ENCODE measurements at places on chromosomes 5 and 9.

GRCh38 chr5:64100203-64100602 is 65.4 kb upstream of the RNF180 start:
- DNase-seq = no peak

DNA sequence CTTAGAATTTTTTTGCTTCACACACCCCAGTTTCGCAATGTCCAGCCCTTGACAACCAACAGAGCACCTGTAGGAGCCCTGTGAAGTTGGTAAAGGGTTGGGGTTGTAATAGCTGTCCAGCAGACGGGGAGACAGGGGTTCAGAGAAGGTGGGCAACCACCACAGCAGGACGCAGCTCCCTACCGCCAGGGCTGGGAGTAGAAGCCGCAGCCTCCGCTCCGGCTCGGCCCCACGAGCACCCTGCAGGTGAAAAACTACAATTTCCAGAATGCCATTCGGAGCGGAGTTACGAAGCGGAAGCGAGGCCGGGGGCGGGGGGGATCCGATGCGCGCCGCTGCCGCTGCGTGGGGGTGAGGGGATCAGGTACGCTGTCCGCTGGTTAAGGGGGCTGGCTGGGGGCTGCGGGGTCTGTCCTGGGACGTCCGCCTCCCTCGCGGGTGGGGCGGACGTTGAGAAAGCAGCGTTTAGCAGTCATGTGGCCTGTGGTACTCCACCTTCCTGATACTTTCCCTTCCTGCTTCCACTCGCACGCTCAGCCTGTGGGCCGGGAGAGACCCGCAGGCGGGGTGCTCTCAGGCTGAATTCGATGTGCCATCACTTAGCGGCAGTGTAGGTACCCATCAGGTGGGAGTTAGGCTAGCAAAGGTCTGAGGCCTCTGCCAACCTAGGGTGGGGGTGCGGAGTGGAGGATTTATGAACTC is at the start of gene TRMT10B:
TSS of gene TRMT10B (plus strand) at position 317 of the 702 bp plus-strand sequence. CDS start 8,127 bp downstream, outside the sequence.
- DNase-seq = peak; percentile 3

DNA sequence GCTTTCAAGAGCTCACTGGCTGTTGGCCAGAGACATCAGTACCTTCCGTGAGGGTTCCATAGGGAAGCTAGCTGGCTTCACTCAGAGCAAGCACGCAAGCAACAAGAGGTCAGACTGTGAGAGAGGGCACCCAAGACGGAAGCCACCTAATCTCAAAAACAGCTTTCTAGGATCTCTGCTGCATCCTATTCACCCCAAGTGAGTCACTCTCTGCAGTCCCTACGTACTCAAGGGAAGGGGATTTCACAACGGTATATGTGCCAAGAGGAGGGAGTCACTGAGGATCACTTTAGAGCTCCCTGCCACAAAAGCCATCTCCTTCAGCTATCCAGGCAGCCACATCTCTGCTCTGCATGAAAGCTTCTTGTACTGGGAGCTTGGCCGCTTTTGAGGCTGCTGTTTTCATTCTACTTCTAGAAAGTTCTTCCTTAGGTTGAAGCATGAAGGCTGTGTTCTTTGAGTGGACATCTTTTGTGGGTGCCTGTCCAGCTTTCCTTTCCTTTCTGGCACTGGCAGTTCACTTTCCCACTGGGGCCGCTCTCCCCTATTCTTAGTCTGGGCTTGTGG is 249.5 kb downstream of the MAN2A1 start:
- no peak for DNase-seq

GRCh38 chr9:26243726-26244125 is 565.5 kb upstream of the TUSC1 start:
- no peak for DNase-seq

- no peak for DNase-seq
Measured at GRCh38 chr9:8924562-8924961, 1125.0 kb upstream of the DMAC1 start.

- no peak for DNase-seq
Measured at GRCh38 chr5:1213508-1214162, 11.5 kb upstream of the SLC6A18 start.

DNA sequence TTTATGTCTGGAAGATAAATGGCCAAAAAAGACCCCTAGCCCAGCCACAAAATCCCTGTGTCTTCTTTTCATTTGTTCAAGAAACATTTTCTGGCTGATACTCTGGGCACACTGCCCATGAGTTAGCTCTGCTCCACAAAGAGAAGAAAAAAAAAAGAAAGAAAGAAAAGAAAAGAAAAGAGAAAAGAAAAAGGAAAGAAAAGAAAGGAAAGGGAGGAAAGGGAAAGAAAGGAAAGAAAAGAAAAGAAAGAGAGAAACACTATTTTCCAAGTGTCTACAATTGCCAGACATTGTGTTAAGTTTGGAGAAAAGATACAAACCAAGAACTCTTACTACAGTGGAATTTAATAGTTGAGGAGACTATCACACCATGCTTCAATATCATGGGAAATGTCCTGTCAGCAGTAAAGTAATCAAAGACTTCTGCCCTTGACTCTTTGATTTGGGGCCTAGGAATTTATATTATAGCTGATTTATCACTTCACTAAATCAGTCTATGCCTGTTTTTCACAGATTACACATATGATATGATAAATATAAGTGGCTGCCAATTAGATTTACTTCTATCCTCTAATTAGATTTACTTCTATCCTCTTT is 3.0 kb downstream of the TRMO start:
- no peak for DNase-seq

DNA sequence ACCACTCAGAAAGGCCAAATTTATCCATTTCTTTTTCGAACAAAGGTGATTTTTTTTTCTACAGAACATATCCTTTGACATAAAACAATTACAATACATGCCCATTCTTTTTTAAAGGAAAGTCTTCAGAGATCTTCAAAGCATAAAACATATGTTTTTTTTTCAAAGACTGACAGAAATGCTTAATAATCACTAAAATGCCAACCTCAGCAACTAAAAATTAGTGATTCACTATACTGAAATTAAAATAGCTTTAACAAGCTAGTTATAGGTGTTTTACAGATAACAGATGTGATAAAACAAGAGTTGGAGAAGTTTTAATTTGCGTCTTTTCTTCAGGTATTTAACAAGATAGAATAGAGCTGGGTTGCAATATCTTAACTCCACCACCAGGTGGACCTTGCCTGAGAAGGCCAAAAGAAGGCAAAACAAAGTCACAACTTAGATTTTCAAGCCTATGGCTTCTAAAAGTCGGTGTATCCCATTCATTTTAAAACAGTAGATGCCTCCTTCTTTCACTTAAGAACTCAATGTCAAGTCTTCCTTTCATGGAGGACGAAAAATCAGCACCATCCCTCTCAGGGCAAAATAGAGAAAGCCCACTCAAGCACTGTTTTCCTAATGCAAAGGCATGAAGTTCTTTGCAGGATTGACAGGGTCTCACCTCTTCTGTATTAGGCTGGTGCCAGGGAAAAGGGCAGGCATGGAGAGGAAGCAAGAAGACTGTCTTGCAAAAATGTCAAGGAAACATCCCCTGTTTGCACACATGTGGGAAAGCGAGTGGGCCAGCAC is 31.1 kb upstream of the CPLX2 start:
- DNase-seq = no peak

GRCh38 chr9:34179213-34180136 is 632 bp downstream of the UBAP1 start:
- no peak for DNase-seq

- no peak for DNase-seq
Measured at GRCh38 chr5:1104327-1105006, 7.4 kb downstream of the SLC12A7 start.

GRCh38 chr5:42951293-42951840 is 88.8 kb downstream of the ANXA2R start:
- no peak for DNase-seq

- DNase-seq = no peak
Measured at GRCh38 chr9:110443866-110444220, 106.2 kb upstream of the TXNDC8 start.

DNA sequence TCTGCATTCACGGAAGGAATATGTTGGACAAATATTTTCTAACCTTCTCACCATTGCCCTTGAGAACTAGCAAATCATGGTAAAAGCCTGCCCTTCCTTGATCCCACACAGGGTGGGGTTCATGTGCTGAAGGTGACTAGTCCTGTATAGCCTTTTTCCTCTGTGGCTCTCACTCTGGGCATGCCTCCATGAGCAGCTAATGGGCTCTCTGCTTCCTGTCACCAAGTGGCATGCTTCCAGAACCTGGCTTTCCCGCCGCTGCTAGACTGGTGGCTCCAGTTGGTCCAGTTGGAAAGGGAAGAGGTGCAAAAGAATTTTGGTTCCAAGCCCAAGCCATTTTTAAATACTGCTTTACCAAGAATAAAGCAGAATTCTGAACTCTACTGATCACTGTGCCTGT is 35.5 kb downstream of the FBXO10 start:
- no peak for DNase-seq

DNA sequence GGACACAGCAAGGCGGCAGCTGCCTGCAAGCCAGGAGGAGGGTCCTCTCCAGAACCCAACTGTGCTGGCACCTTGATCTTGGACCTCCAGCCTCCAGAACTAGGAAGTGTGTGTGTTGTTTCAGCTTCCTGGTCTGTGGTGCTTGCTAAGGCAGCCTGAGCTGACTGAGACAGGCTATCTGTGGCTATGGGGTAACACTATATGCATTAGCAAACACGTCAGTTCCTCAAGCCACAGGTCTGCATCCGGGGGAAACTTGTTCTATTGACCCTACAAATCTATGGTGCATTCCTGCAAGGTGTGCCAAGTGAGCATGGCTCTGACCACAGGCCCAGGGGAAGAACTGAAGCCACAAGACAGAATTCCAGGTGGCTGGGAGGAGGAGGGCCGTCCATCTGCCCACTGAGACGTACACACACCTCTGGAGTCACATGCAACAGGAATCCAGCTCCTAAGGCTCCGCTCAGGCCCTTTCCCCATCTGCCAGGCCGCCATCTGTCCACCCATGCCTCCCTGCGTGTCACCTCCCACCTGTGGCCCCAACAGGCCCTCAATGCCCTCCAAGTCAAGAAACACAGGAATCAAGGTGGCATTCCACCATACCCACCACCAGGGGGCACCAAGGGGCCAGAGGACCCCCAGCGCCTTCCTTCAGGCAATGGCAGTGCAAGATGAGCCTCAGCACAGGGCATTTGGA is 174.9 kb downstream of the ROR2 start:
- DNase-seq = no peak

DNA sequence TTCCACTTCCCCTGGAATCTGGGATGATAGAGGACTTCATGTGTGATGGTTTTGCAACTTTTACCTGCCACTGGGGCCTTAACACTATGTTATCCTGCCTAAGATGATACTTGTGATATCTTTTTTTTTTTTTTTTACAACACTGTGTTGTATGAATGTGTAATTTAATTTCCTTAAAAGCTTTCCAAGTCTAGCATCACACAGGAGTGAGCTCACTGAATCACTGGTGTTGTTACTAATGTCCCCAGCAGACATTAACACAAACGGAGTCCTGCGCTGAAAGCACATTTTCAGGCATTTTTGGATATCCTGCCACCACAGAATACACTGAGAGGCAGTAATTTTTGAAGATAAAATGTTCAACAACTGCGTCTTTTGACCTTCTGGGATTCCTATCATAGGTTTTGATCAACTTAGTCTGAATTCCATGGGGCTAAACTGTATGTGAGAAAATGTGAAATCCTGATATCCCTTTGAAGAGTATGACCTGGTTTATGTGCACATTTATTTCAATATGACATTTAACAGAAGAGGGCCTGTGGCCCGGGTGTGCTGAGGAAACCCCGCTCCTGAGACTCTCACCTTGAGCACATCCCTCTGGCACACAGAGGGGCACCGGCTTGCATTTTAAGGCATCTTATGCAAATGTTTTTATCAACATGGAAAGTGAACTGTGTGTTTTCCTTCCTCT is 118.0 kb downstream of the FSTL4 start:
- DNase-seq = no peak

- no peak for DNase-seq
Measured at GRCh38 chr9:9498128-9498527, 1114.7 kb downstream of the PTPRD start.

- no peak for DNase-seq
Measured at GRCh38 chr9:131651599-131651998, 88.3 kb downstream of the RAPGEF1 start.

GRCh38 chr9:97772145-97772544 is 75.0 kb upstream of the XPA start:
- no peak for DNase-seq

GRCh38 chr9:69299315-69299714 is 25.7 kb upstream of the ENTREP1 start:
- no peak for DNase-seq

- no peak for DNase-seq
Measured at GRCh38 chr9:70556771-70557170, 142.3 kb upstream of the KLF9 start.

DNA sequence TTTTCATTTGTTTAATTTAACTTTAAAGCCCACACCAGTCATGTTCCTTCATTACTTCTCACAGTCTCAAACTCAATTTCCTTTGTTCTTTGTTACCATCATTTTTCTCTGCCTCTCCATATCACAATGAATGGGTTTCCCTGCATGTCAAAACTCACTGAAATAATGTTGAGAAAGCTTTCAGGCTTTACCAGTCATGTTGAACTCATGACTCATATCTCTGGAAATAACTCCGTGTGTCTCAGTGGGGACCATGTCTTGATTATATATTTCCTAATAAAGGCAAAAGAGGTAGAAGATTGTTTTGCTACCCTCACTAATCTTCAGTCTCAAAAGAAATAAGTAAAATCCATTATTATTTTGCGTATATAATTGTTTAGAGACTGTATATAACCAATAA is 231.2 kb downstream of the CHSY3 start:
- DNase-seq = no peak

DNA sequence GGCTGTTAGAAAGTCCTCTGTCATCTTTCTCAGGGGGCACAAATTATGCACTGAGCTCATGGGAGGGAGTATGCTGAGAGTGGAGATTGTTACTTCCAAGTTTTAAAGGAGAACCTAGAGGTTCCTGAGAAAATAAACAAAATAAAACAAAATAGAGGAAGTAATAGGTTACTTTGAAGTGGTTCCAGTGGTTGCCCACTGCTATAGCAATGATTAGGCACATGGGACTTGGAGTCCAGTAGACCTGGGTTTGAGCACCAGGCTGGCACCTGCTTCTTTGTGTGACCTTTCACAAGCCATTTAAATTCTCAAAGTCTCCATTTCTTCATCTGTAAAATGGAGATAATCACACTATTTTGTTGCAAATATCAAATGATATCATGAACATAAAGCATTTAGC is 13.8 kb upstream of the CDC23 start:
- no peak for DNase-seq

GRCh38 chr9:119986713-119987112 is 593.3 kb downstream of the CDK5RAP2 start:
- no peak for DNase-seq

- no peak for DNase-seq
Measured at GRCh38 chr9:114156657-114157421, 1.5 kb downstream of the COL27A1 start.

- DNase-seq = no peak
Measured at GRCh38 chr5:63837437-63837836, 124.8 kb downstream of the HTR1A start.

DNA sequence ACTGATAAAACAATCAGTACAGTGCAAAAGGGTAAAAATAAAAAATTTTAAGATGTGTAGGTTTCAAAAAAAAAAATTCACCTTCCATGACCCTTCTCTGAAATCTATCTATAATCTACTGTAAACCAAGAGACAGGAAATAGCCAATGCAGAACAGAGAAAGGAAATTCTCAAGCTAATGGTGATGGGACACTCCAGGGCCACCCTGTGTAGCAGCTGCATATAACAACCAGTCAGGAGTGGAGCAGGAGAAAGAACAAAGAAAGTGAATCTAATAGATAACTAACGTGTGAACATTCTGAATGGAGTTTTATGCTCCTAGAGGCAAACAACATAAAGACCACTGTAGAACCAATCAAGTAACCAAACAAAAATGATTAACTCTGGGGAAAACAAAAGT is 16.6 kb downstream of the SPTLC1 start:
- no peak for DNase-seq

GRCh38 chr9:520302-520701 is 305.6 kb downstream of the DOCK8 start:
- DNase-seq = no peak

Data from NCI-H2081 treated with DMSO at 0.1 percent for 48 hours (cell line).